A549 treated with Mapracorat at 1 μM for 4 hours (cell line): ENCODE measurements at places on chromosomes 16 and 17. TPM values are rescaled to one million over a fixed set of nuclear protein-coding genes. Genes with fewer than 3 reads are reported as not detected.

The PIMREG gene
- total RNA-seq = 42.0 to 50.8 TPM (median 48.6 TPM) in 5 replicates

The METTL16 gene
- total RNA-seq = 27.3 to 33.2 TPM (median 31.9 TPM) in 5 replicates

The LITAFD gene
- total RNA-seq = not detected in 5 replicates

The CSF3 gene
- 0.18 to 0.97 TPM (median 0.53 TPM) in 5 replicates for total RNA-seq

The LDHD gene
- 0.55 to 1.0 TPM (median 0.82 TPM) in 5 replicates for total RNA-seq

The IKZF3 gene
- total RNA-seq = not detected in 5 replicates

The RBFOX1 gene
- not detected in 5 replicates for total RNA-seq

The SECTM1 gene
- total RNA-seq = 1.3 to 2.5 TPM (median 2.0 TPM) in 5 replicates

The TNFSF13 gene
- 0.70 to 1.2 TPM (median 1.0 TPM) in 5 replicates for total RNA-seq

The TPSAB1 gene
- total RNA-seq = 0.15 TPM in 1 of 5 replicates, not detected in the others

The SARM1 gene
- total RNA-seq = 5.1 to 7.1 TPM (median 5.6 TPM) in 5 replicates

The DRC7 gene
- 0.27 TPM in 1 of 5 replicates, not detected in the others for total RNA-seq

The CD300E gene
- not detected in 5 replicates for total RNA-seq

The TNFRSF13B gene
- total RNA-seq = not detected in 5 replicates

The PRAC1 gene
- total RNA-seq = not detected in 5 replicates

The NPIPB6 gene
- 1.2 to 2.0 TPM (median 1.7 TPM) in 5 replicates for total RNA-seq

The TPSG1 gene
- not detected in 5 replicates for total RNA-seq

The SPAG5 gene
- total RNA-seq = 73.4 to 82.5 TPM (median 76.4 TPM) in 5 replicates

The ZDHHC1 gene
- 4.8 to 8.1 TPM (median 7.1 TPM) in 5 replicates for total RNA-seq

The RNF222 gene
- total RNA-seq = not detected in 5 replicates

The ARSG gene
- 1.3 to 1.9 TPM (median 1.5 TPM) in 5 replicates for total RNA-seq

The PSME3IP1 gene
- 79.2 to 113 TPM (median 88.8 TPM) in 5 replicates for total RNA-seq
